ENCODE measurements at places on chromosomes 2 and 18. TPM values are rescaled to one million over a fixed set of nuclear protein-coding genes. Genes with fewer than 3 reads are reported as not detected.

TLX2 gene
- total RNA-seq = not detected

CNDP1 gene
- total RNA-seq = not detected

DSC2 gene
- not detected for total RNA-seq

FLACC1 gene
- total RNA-seq = 2.0 TPM

CPO gene
- total RNA-seq = 0.34 TPM

Measured in melanocyte of skin (primary cell).